ENCODE measurements at places on chromosomes 16 and 17. TPM values are rescaled to one million over a fixed set of nuclear protein-coding genes. Genes with fewer than 3 reads are reported as not detected.

Gene CES4A
- total RNA-seq = 1.1 TPM

Gene NHLRC4
- 0.69 TPM for total RNA-seq

Gene C1QTNF1
- 0.26 TPM for total RNA-seq

Gene SNX20
- not detected for total RNA-seq

DNA sequence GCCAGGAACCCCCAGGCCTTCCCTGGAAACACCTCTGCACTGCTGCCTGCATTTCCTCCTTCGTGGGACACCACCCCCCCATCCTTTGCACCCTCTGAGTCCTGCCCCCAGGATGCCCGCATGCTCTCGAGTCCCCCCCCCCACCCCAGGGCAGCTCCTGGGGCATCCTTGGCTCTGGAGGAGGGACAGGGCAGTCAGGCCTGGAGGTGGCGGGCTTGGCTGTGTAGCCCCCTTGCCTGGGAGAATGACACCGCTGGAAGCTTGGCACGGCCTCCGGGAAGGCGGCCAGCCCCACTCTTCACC lies 98.9 kb upstream of the GSE1 start:
- peak; percentile 33 for DNase-seq

GRCh38 chr17:48023400-48024148 lies 14.0 kb downstream of the COPZ2 start:
- DNase-seq = peak; percentile 62

DNA sequence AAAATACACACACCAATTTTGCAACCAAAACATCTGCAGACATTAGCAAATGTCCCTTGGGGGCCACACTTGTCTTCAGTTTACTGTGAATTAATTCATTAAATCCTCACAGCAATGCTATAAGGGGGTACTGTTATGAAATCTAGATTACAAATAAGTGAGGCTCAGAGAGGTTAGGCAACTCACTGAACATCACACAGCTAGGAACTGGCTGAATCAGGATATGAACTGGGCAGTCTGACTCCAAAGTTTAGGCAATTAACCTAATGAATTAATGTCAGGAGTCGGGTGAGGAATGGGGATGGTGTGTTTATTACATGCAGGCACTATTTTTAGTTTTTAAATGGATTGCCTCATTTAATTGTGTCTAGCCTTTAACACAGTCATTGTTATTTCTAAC lies 305.7 kb upstream of the XYLT1 start:
- no peak for DNase-seq

GRCh38 chr17:65892912-65893377 lies 299.0 kb downstream of the CEP112 start:
- no peak for DNase-seq

- peak; percentile 79 for DNase-seq
These were observed 91.5 kb upstream of the TMEM97 start for GRCh38 chr17:28227316-28228108.

DNA sequence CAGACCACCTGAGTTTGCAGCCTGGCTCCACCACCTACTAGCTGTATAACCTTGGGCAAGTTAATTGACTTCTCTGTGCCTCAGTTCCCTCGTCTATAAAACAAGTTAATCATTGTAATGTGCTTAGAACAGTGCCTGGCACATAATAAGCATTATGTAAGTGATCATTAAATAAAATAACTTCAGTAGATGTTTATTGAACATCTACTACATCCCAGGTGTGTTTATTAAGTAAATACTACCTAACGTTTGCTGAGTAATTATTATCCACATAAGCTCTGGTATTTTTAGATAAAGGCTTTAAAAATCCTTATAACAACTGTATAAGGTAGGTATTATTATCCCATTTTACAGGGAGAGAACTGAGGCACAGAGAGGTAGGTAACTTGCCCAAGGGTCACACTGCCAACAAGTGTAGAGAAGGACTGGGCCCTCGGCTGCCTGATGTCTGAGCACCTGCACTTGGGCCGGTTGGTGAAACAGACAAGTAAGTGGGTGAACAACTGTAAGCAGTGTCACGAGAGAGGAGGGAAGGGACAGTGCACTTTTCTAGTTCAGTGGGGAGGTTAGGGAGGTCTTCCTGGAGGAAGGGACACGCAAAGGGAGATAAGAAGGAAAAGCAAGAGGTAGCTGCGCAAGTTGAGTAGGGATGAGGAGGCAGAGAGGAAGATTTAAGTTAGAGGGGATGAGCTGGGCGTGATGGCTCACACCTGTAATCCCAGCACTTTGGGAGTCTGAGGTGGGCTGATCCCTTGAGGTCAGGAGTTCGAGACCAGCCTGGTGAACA lies 4.6 kb downstream of the TNS4 start:
- no peak for DNase-seq

DNA sequence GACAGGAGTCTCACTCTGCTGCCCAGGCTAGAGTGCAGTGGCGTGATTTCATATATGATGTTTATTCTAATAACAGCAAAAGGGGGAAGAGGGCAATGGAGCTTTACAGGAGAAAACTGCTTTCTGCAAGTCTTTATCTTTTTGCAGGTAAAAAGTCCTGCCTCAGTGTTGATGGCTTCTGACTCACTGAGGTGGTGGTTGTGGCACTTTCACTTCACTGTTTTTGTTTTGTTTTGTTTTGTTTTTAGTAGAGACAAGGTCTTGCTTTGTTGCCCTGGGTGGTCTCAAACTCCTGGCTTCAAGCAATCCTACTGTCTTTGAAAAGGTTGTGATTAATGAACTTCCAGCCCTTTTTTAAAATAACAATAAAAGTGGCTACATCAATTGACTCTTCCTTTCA lies 68.0 kb upstream of the TBC1D3K start:
- DNase-seq = no peak

- no peak for DNase-seq
These were observed 50.5 kb downstream of the IKZF3 start for GRCh38 chr17:39813631-39814030.

DNA sequence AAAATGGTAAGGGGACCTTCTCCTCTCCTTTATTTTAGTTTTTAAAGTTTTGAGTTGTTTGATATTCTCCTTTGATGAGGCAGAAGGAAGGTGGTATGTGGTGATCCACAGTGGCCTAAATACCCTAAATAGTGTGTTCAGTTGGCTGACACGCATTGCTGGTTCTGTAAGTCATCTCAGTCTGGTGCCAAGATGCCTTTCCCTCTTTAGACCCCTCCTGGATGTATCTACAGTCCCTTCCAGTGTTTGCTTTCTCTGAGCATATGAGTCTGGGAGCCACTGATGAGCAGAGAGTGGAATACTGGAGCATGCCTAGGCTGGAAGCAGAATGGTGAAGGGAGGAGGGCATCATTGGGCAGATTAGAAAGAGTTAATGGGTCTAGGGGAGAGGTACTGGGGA lies 64.5 kb downstream of the NEUROD2 start:
- no peak for DNase-seq

GRCh38 chr17:55416470-55417052 lies 5.1 kb downstream of the MMD start:
- DNase-seq = no peak
